Activated naive CD4-positive, alpha-beta T cell treated with Interleukin-2 at 50 U/mL for 16 hours (primary cell): ENCODE measurements at places on chromosomes 6 and 20.

GRCh38 chr20:20276811-20277530 lies 90.9 kb upstream of the INSM1 start:
- no peak for DNase-seq

DNA sequence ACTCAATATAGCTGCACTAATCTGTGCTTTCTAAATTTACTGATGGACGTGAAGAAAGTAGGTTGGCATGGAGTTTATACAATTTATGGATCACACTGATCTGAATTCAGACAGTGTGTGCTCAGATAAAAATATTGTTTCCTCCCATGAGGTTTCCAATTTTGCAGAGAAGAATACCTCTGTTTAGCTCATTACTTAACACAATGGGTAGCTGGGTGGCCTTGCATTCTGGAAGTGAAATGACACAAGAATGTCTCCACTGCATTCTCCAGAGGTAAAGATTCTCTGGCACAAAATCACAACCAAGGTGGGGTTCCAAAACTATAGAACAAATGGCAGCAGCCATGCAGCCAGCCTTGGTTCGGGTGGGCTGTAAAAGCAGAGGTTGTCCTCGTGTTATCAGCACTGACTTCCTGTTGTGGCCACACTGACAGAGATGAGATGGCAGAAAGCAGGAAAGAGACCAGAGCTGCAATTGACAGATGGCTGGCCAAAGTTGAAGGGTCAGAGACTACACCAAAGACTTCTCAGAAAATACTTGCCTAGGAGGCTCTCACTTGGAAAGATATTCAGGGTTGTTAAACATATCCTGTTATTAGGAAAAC lies 50.2 kb downstream of the HDAC2 start:
- DNase-seq: no peak

DNA sequence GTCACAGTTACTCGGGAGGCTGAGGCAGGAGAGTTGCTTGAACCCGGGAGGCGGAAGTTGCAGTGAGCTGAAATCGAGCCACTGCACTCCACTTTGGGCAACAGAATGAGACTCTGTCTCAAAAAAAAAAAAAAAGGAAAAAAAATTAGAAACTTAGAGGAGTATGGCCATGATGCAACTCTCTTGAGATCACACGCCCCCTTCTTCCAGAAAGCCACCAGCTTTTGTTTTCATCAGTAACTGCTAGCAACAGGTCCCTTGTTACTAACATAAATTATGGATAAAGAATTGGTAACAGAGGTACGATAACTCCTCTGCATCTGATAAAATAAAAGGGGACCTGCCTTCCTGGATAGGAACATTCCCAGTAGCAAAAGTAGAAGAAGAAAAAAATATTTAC lies 308.2 kb downstream of the CD83 start:
- DNase-seq: no peak

GRCh38 chr6:138393871-138394783 lies 9.9 kb upstream of the HEBP2 start:
- no peak for DNase-seq

DNA sequence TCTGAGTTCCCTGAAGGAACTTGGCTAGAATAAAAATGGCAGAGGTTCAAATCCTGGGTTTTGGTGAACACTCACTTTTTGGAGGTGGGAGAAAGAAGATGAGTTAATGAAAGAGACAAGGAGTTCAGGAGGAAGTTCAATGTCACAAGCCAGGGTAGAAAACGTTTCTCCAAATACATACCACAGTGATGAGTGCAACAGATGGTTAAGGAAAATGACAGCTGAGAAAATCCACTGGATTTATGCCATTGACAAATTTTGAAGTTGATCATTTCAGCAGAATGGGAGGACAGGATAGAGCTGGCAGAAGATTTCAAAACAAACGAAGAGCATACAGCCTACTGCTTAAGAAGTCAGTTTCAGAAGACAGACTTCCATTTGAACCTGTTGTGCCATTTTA lies 122.7 kb downstream of the GFRAL start:
- no peak for DNase-seq

GRCh38 chr6:154996016-154996590 lies 988 bp downstream of the TIAM2 start:
- no peak for DNase-seq

DNA sequence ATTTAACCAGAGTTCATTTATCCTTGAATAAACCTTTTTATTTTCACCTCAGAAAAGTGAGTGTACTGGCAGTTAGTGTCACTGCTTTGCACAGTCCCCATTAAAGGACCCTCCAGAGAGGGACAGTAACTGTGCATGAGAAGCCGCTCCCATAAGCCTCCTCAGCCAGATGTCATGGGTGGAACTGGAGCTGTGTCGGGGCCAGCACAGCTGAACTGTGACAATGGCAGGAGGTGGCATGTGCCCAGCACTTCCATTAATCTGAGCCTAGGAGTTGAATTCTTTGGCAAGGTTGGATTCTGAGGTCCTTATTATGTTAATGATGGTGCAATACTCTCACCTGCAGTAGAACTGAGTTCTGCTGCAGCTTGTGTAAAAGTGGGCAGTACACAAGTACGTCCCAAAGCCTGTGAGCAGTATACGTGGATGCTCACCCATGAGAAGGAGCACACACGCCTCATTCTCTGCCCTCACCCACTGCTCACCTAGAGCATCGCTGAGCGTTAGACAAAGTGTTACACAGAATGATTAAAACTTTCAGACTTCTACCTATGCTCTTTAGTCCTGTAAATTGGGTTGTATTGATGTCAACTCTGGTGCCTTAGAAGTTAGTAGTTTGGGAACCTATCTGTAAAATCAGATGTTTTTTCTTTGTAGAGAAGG lies 11.9 kb upstream of the CSE1L start:
- no peak for DNase-seq

GRCh38 chr20:21555470-21556120 lies 41.7 kb upstream of the NKX2-2 start:
- DNase-seq: no peak

- no peak for DNase-seq
Measured at GRCh38 chr6:116507324-116507723, 4.1 kb upstream of the CALHM5 start.

- DNase-seq: no peak
Measured at GRCh38 chr20:59940956-59941294, 736 bp downstream of the FAM217B start.

DNA sequence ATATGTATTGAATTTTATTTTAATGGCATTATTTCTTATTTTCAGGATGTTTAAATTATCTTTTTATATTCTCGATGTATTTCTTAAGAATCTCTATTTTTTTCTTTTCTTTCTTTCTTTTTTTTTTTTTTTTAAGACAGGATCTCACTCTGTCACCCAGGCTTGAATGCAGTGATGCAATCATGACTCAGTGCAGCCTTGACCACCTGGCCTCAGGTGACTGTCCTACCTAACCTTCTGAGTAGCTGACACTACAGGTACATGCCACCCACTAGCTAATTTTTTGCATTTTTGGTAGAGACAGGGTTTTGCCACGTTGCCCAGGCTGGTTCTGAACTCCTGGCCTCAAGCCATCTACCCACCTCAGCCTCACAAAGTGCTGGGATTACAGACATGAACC lies 143.8 kb upstream of the LAMA2 start:
- no peak for DNase-seq

GRCh38 chr6:40244699-40245098 lies 310.4 kb upstream of the MOCS1 start:
- DNase-seq: no peak

DNA sequence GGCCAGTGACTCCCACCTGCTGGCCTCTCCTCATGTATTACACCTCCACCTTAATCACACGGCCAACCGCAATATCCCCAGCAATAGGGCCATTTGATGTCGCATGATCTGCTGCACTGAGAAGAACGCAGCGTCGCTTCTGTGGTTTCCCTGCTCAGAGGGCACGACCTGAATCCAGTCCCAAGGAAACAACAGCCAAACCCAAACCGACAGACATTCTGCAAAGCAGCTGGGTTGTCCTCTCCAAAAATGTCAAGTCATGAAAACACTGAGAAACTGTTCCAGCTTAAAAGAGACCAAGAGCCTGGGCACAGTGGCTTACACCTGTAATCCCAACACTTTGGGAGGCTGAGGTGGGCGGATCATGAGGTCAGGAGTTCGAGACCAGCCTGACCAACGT lies 7.5 kb upstream of the BPI start:
- no peak for DNase-seq

DNA sequence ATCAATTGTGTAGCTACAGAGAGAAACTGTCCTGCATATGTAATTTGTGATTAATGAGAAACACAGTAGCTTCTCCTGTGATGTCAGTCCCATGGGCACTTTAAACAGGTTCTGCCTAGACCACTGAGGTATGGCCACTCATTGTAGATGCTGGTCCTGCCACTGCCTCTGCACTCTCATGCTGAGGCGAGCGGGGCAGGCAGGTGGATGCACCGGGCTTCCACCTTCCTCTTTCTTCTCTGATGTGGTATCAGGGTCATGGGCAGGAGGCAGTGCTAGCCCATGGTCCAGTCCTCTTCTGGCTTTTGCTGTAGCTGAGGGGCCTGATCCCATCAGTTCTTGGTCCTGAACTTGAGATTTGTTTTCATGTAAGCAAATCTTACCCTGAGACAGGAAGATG lies 58.7 kb downstream of the ADGB start:
- no peak for DNase-seq

DNA sequence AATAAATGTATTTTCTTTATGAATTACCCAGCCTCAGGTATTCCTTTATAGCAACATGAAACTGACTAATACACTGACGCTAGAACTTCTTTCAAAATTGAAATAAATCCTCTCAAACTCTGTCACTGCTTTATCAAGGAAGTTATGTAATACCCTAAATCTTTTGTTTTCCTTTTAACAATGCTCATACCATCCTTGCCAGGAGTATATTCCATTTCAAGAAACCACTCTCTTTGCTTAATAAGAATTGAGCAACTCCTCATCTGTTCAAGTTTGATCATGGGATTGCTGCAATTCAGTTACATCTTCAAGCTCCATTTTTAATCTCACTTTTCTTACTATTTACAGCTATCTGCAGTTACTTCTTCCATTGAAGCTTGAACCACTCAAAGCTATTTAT lies 707.6 kb upstream of the MARCKS start:
- no peak for DNase-seq

DNA sequence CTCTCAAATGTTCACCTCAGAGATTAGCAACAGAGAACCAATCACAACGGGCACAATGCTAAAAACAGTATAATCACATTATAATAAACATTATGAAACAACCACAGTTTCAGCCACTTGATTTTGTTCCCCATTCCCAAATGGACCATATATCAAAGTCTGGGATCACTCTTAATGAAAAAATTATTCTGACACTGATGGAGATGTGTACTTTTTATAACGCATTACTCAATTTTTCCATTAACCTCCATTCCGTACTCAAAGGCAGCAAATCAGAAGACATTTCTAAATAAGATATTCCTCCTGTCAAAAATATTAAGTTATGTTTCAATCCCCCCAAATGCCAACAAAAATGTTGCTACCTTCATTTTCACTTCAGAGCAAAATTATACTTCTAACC lies 2.8 kb downstream of the CPNE1 start:
- DNase-seq: no peak

DNA sequence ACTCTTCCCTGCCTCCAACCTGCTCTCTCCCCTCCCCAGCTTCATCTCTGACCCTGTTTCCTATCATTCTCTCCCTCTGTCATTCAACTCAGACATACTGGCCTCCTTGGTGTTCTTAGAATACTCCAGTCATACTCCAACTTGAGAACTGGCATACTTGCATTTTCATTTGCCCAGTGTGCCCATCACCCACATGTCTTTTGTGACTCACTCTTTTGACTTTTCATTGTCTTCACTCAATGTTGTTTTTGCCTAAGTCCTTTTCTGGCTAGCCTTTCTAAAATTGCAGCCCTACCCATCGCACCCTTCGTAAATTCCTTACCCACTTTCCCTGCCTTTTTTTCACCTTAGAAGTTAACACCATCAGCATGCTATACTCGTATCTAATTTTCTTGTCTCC lies 77.0 kb upstream of the CD2AP start:
- no peak for DNase-seq

GRCh38 chr6:127176146-127176545 lies 57.7 kb downstream of the RSPO3 start:
- DNase-seq: no peak

DNA sequence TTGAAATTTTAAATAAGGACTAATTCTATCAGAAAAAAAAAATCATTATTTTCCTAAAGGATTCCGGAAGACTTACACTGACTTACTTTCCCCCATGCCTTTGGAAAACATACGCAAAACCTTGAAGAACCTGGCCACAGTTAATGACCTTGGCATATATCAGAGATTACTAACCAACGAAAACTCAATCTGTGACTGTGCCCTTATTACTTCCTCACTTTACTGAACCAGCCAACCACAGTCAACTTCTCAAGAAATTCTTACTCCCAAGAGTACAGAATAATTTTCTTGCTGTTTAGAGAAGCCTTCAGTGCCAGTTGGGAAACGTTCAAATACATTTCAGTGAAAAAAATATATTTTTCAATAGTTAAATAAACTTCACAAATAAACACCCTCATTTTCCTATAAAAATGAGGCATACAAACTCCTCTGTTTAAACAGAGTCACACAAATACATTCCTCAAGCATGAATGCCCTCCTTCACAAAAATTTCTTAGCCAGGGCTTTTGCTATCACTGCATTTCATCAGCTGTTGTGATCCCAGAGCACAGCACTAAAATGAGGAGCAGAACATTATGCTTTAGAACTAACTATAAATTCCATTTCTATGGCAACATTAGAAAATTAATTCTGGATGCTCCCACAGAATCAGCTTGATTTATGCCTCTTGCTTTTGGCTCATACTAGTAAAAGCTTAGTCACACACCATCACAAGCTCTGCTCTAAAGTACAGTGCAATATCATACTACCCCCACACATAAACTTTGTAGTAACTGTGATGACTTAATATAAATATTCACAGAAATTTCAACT lies 117.6 kb downstream of the DST start:
- no peak for DNase-seq

DNA sequence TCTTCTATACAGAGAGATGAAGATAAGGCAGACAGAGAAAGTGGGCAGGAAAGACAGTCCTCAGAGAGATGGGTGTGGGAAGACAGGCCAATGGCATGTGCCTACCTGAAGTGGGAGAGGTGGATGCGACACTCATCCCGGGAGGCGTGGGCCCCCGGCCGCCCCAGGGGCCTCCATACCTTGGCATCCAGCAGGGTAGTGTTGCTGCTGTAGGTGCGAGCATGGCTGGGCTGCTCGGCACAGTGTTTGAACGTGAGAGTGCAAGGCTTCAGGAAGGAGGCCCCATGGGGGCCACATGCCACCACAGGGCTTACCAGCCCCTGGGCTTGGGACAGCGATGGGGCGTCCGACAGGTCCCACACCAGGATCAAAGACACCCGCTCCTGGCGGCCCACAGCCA lies 5.2 kb downstream of the UNC5CL start:
- no peak for DNase-seq

GRCh38 chr6:29567991-29568390 lies 8.5 kb upstream of the UBD start:
- no peak for DNase-seq

DNA sequence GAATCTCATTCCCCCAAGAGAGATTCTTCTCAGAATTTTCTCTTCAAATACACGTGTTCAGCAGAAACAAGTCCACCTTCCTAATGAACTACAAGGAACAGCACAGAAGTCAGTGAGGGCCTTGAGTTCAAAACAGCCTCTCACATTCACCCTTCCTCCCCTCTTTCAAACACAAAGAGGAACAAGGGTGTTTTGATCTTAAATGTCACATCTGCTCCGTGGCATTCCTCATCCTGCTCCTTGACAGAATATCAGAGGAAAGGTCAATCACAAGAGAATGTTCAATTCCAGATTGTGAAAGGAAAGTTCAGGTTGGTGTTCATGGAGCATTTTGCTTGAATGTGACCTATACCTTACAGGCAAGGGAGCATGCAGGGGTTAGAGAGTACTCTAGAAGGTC lies 35.6 kb upstream of the FAM210B start:
- DNase-seq: no peak
